ENCODE measurements at places on chromosomes 6 and 20.

- no peaks in the 10 kb centered on the region for H3K36me3 ChIP-seq
- DNase-seq, result no peak
- H3K27me3 ChIP-seq, result peaks cover 12% of the 10 kb centered on the region
- no peak overlapping the region for H3K27ac ChIP-seq
- no peaks in the 10 kb centered on the region for H3K4me1 ChIP-seq
- no peak overlapping the region for H3K4me3 ChIP-seq
These were observed 18.9 kb upstream of the ADGRF5 start for GRCh38 chr6:46940433-46941226.

DNA sequence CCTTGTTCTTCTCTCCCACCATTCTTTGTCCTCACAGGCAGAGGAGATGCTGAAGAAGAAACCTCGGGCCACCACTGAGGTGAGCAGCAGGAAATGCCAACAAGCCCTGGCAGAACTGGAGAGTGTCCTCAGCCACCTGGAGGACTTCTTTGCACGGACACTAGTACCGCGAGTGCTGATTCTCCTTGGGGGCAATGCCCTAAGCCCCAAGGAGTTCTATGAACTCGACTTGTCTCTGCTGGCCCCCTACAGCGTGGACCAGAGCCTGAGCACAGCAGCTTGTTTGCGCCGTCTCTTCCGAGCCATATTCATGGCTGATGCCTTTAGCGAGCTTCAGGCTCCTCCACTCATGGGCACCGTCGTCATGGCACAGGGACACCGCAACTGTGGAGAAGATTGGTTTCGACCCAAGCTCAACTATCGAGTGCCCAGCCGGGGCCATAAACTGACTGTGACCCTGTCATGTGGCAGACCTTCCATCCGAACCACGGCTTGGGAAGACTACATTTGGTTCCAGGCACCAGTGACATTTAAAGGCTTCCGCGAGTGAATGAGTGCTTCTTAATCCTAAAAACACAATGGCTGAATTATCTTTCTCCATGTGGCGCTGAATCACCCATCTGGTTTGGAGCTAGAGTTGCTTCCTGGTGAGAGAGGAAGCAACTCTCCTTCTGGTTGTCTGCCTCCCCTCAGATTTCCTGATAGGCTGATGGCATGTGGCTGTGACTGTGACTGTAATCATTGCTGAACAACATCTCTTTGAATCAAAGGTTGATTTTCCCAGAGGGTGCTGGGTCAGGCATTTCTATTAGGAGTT, 4.6 kb downstream of the MAD2L1BP start:
- no peaks in the 10 kb centered on the region for H3K27me3 ChIP-seq
- H3K27ac ChIP-seq, result peak overlapping the region; percentile 11
- DNase-seq, result no peak
- peaks cover 50% of the 10 kb centered on the region for H3K36me3 ChIP-seq
- H3K4me3 ChIP-seq, result no peak overlapping the region

GRCh38 chr6:44214307-44214706, 2.4 kb upstream of the MYMX start:
- H3K27ac ChIP-seq, result no peak overlapping the region
- peaks cover 5% of the 10 kb centered on the region for H3K4me1 ChIP-seq
- H3K27me3 ChIP-seq, result peaks cover 24% of the 10 kb centered on the region
- DNase-seq, result no peak
- no peak overlapping the region for H3K4me3 ChIP-seq
- no peaks in the 10 kb centered on the region for H3K36me3 ChIP-seq

DNA sequence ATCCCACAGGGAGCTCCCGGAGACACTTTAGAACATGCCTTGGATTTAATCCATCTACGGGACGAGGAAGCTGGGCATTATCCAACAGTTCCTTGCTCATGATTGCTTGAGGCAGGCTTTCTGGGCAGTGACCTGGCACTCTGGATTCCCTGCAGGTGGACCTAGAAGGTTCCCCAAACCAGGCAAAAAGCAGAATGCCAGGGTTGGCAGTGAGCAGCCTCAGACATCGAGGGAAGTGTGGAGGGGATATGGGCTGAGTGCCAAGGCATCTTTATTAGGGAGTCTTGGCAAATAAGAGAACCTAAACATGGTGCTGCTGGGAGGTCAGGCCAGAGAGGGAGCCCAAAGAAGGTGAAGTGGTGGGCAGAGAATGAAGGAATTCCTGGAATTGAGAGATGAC, 158.5 kb downstream of the CD83 start:
- peak overlapping the region; percentile 79 for H3K27ac ChIP-seq
- H3K27me3 ChIP-seq, result no peaks in the 10 kb centered on the region
- peaks cover 4% of the 10 kb centered on the region for H3K36me3 ChIP-seq
- DNase-seq, result no peak
- no peak overlapping the region for H3K4me3 ChIP-seq

DNA sequence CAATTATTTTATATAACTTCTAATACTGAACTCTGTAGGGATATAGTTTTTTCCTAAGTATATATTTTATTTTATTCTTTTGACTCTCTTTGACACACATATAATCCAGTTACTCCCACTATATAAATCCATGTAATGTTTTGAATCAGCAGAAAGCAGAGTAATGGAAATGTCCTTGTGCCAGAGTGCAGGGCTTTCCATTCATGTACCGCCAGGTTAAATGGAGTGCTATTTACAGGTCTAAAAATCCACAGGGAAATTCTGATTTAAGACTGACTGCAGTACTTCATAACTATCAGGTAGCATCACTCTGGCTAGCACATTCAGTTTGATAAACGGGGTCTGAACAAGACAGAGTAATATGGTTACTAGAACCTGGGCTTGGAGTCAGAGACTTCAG, 626.8 kb downstream of the COL12A1 start:
- H3K36me3 ChIP-seq, result no peaks in the 10 kb centered on the region
- DNase-seq, result no peak
- no peak overlapping the region for H3K27ac ChIP-seq
- no peaks in the 10 kb centered on the region for H3K4me1 ChIP-seq
- H3K27me3 ChIP-seq, result no peaks in the 10 kb centered on the region

Data from effector memory CD8-positive, alpha-beta T cell (primary cell).